ENCODE measurements at places on chromosomes 11 and 22.

DNA sequence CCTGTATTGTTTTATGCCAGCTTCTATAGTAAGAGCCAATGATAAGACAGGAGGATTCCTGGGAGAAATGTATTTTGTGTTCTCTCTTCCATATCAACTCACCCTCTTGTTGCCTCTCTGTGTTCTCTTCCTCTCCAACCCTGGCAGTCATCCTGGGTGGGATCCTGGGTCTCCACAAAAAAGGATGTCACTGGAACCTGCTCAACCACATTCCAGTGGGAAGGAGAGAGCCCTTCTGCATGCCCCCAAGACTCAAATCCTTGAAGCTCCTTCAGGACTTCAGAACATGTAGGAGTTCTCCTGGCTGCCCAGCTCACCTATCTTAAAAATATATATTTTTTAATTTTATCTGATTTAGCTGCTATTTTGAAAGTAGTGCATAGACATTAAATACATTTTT, 26.1 kb downstream of the APOL6 start:
- no peak for DNase-seq

- no peak for DNase-seq
These were observed 40.5 kb downstream of the DUSP8 start for GRCh38 chr11:1531449-1532013.

GRCh38 chr11:110947096-110947495, 234.9 kb upstream of the ARHGAP20 start:
- no peak for DNase-seq

GRCh38 chr11:86091566-86091965, 22.7 kb upstream of the PICALM start:
- DNase-seq: no peak

- no peak for DNase-seq
These were observed 74.5 kb upstream of the PICALM start for GRCh38 chr11:86143087-86144030.

GRCh38 chr11:33574331-33574730, 126.3 kb downstream of the C11orf91 start:
- no peak for DNase-seq

- DNase-seq: no peak
These were observed 967 bp upstream of the GALNT18 start for GRCh38 chr11:11622772-11623171.

GRCh38 chr11:114438303-114438702, 964 bp upstream of the REXO2 start:
- no peak for DNase-seq

GRCh38 chr11:125990244-125990643, 44.4 kb downstream of the VSIG10L2 start:
- no peak for DNase-seq

DNA sequence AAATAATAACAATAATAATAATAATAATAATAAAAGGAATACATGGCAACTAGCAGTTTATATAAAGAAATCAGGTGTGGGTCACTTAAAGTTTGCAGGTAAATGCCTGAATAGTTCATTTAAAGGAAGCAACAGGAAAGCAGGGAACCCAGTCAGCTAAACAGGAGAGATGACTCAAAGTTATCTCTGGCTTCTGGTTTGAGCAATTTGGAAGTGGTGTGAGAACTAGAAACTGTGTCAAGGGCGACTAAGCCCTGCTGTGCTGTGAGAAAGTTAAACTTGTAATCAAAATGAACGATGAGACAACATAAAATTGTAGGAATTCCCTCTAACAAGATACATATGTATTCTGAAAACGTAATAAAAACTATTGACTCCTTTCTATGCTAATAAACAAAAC, 35.5 kb downstream of the SLC22A9 start:
- DNase-seq: no peak

GRCh38 chr11:42315267-42315666, 855.8 kb upstream of the LRRC4C start:
- no peak for DNase-seq

GRCh38 chr11:10955616-10956015, 97.8 kb upstream of the ZBED5 start:
- DNase-seq: no peak

DNA sequence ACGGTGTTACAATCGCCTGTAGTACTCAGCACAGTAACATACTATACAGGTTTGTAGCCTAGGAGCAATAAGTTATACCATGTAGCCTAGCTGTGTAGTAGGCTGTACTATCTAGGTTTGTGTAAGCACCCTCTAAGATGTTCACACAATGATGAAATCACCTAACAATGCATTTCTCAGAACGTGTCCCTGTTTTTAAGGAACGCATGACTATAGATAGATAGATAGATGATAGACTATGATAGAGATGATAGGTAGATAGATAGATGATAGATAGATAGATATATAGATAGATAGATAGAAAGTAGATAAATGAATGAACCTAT, 203.9 kb downstream of the FAM76B start:
- DNase-seq: no peak

DNA sequence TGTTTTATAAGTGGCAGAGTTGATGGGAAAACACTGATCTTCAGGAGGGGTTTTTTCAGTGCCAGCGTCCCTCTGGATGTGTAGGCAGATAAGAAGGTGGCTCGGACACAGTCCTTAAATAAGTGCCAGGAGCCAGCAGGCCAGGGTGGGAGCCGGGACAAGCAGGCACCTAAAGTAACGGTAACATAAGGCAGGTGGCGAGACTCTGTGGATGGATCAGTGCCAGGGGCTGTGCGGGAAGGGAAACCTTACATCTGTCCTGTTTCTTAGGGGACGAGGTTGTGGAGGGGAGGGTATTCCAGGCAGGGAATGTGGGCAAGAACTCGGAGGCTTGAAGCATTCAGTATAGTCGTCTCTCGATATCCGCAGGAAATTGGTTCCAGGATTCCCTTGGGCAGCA, 15.9 kb downstream of the BCR start:
- no peak for DNase-seq

DNA sequence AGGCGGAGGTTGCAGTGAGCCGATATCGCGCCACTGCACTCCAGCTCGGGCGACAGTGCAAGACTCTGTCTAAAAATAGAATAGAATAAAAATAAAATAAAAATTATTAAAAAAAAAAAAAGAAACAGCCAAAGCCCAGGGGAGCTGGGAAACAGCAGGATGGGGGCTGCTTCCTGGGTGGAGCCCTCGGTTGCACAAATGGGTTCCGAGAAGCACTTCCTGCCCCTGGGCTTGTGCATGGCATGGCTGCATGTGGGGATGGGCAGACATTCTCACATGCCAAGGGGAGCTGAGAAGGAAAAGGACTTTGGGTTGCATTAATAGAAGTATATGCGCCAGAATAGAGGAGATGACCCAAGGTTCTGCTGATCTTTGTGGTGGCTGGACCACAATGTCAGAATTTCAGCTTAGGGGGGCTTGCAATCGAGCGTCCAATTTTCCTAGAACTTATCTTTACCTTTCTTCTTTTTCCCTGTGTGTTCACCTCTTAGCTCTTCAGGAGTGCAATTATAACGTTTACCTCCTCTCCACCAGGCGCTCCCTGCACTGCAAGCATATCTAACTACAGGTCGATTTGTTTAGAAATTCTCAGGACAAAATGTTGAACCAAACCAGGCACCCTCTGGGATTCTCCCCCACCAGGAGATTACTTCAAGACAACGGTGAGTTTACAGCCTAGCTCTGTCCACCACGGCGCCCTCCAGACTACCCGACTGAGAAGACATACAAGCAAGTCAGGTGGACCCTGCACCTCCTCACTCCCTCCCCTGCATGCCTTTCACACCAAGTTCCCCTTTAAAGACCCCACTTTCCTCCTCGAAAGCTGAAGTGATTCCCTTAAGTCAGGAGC, 53.2 kb downstream of the SHISAL1 start:
- no peak for DNase-seq

GRCh38 chr22:19801340-19802000, 40.9 kb downstream of the TBX1 start:
- no peak for DNase-seq
